ENCODE measurements at places on chromosomes 11 and 22. TPM values are rescaled to one million over a fixed set of nuclear protein-coding genes. Genes with fewer than 3 reads are reported as not detected.

DNA sequence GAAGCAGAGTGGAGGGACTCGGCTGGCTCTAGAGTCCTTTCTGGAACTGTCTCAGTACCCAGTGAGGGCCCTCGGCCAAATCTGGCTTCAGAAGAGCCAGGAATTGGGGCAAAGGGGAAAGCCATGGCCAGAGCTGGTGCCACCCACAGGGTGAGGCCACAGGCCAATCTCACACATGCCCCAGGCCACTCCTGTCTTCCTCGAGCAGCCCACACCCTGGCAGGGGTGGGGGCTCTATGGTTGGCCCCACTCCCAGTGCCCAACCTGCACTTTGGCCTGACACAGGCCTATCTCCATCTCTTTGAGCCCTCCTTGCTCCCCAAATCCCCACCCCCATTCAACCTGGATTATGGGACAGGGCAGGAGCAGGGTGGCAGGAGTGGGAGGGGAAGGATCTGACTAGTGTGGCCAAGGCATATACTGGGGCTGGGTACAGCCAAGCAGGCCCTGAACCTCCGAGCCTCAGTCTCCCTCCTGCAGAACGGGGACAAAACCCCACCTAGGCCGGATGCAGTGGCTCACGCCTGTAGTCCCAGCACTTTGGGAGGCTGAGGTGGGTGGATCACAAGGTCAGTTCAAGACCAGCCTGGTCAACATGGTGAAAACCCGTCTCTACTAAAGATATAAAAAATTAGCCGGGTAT, 6.9 kb downstream of the TST start:
- no peaks in the 10 kb centered on the region for H3K4me1 ChIP-seq
- no peak overlapping the region for H3K27ac ChIP-seq
- H3K4me3 ChIP-seq: no peak overlapping the region
- no peaks in the 10 kb centered on the region for H3K36me3 ChIP-seq

GRCh38 chr22:39722501-39722900, 151.9 kb downstream of the CACNA1I start:
- H3K36me3 ChIP-seq: no peaks in the 10 kb centered on the region
- no peak for DNase-seq
- no peak overlapping the region for H3K27ac ChIP-seq
- no peaks in the 10 kb centered on the region for H3K4me1 ChIP-seq

DNA sequence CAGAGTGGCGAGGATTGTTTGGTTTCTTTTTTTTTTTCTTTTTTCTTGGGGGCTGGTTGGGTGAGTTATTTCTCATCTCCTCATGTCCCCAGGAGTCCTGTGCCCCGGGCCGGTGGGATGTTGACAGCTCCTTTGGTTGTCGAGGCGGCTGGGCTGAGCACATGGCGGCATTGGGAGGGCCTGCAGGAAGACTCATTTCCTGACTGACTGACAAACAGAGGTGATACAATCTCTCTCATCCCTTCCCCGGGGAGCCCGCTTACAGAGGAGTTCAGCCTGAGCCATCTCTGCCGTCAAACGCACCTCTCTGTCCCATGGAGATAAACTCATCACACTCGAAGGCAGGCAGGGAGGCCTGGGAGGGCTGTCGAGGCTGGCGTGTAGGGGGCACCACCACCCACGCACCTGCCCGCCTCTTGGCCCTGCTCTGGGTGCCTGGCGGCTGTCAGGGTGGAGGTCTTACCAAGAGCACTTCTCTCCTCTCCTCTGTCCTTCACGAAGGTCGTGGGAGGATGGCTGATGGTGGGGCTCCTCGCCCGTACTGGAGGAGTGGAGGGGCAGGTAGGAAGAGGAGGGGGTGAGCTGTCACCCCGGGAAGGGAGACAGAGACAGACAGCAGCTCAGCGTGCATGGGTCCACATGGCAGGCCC, 60.0 kb upstream of the NECTIN1 start:
- no peak for DNase-seq
- no peaks in the 10 kb centered on the region for H3K36me3 ChIP-seq
- no peaks in the 10 kb centered on the region for H3K27me3 ChIP-seq
- no peak overlapping the region for H3K4me3 ChIP-seq

- no peaks in the 10 kb centered on the region for H3K27me3 ChIP-seq
- no peak overlapping the region for H3K27ac ChIP-seq
- H3K4me1 ChIP-seq: no peaks in the 10 kb centered on the region
Measured at GRCh38 chr11:45210846-45211245, 64.4 kb downstream of the PRDM11 start.

- peak overlapping the region; percentile 83 for H3K4me3 ChIP-seq
- H3K4me1 ChIP-seq: peaks cover 12% of the 10 kb centered on the region
- H3K27me3 ChIP-seq: no peaks in the 10 kb centered on the region
- peaks cover 11% of the 10 kb centered on the region for H3K36me3 ChIP-seq
- peak overlapping the region; percentile 91 for H3K27ac ChIP-seq
Measured at GRCh38 chr11:45180848-45181192, 34.4 kb downstream of the PRDM11 start.

DNA sequence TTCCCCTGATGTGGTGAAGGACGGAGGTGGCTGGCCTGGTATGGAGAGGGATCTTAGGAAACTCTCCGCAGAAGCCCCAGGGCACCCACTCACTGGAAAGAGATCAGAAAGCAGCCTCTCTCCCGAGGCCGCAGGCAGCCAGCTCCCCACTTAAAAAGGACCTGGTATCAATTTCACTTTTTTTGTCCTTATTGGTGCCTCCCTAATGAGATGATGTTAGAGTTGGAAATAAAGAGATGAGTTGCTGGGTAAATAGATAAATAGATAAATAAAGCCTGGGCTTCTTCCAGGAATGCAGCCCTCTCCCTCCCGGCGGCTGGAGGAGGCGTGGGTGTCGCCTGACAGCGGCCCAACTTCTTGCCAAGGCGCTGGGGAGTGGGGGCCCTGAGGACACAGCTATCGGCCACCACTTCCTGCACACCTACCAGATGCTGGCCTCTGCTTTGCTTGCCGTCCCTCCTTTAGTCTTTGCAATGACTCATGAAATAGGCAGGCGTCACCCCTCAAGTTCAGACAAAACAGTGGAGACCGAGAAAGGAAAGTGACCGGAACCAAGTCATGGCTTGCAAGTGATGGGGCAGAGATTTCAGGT, 42.9 kb downstream of the LINC01488 start:
- no peaks in the 10 kb centered on the region for H3K4me1 ChIP-seq
- no peak overlapping the region for H3K27ac ChIP-seq
- H3K27me3 ChIP-seq: no peaks in the 10 kb centered on the region

DNA sequence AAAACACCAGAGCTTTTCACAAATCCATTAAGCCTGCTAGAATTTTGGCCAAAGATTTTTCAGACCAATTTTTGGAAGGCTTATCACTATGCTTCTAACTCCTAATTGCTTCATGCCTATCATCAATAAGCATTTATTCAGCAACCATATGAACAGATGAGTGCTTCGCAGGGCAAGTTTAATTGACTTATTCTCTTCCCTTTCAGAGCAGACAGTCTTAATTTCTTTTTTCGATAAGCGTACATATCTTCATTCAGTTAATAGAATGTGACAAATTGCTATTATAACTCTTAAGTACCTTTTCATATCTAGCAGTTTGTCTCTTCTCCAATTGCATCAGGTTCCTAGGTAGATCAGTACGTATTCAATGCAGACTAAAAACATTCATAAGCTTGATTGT, 298.4 kb upstream of the ANO5 start:
- H3K4me3 ChIP-seq: no peak overlapping the region
- peaks cover 54% of the 10 kb centered on the region for H3K4me1 ChIP-seq
- no peak for DNase-seq
- H3K27ac ChIP-seq: peak overlapping the region; percentile 99
- no peaks in the 10 kb centered on the region for H3K36me3 ChIP-seq

DNA sequence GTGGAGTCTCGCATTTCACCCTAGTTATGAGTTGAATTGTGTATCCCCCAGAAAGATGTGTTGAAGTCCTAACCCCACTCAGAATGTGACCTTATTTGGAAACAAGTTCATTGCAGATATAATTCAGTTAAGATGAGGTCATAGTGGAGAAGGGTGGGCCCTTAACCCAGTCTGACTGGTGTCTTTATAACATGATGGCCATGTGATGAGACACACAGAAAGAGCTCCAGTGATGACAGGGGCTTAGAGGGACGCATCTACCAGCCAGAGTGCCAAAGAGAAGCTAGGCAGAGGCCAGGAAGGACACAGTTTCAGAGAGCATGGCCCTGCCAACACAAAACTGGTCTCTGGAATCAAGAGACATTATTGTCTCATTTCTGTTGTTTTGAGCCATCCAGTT, 50.3 kb downstream of the LARGE1 start:
- no peaks in the 10 kb centered on the region for H3K4me1 ChIP-seq
- no peak overlapping the region for H3K27ac ChIP-seq
- H3K36me3 ChIP-seq: no peaks in the 10 kb centered on the region
- no peak for DNase-seq
- no peak overlapping the region for H3K4me3 ChIP-seq

DNA sequence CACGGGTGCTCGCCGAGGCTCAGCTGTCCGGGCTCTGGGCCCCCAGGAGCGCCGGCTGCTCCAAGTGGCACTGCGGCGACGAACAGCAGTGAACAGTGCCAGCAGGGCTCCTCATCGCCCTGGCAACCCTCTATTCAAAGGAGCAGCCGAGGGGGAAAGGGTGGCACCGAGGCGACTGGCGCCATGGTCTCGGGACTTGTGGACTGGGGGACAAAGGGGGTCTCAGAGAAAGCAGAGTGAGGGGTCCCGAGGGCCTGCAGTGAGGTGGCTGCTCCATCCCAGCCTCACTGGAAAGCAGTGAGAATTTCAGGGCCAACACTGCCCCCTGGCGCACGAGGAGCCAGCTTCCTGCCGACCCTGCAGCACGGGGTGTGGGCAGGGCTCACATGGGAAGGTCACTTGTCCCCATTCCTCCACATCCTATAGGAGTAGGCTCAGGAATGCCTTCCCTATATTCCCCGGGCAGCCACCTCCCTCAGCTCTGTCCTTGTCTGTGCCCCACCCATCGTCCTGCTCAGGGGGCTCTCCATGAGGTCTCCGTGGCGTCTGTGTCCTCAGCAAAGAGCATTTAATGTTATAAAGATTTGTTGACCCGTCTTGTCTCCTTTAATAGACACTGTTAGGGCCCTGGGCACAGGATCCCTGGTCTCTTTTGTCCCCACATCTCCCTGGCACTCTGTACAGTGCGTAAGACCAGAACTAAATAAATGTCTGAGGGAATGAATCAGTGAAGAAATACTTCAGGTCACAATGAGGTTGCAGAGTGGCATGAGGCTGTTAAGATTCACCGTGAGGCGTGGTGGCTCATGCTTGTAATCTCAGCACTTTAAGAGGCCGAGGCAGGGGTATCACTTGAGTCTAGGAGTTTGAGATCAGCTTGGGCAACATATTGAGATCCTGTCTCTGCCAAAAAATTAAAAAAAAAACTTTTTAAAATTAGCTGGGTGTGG, 26.4 kb downstream of the LRFN4 start:
- peak; percentile 67 for DNase-seq
- no peaks in the 10 kb centered on the region for H3K27me3 ChIP-seq
- no peaks in the 10 kb centered on the region for H3K36me3 ChIP-seq
- no peak overlapping the region for H3K27ac ChIP-seq
- H3K4me1 ChIP-seq: peaks cover 13% of the 10 kb centered on the region
- peak overlapping the region; percentile 31 for H3K4me3 ChIP-seq

- H3K27ac ChIP-seq: no peak overlapping the region
- H3K27me3 ChIP-seq: no peaks in the 10 kb centered on the region
- no peaks in the 10 kb centered on the region for H3K4me1 ChIP-seq
Measured at GRCh38 chr11:104043142-104043541, 6.7 kb downstream of the DDI1 start.

DNA sequence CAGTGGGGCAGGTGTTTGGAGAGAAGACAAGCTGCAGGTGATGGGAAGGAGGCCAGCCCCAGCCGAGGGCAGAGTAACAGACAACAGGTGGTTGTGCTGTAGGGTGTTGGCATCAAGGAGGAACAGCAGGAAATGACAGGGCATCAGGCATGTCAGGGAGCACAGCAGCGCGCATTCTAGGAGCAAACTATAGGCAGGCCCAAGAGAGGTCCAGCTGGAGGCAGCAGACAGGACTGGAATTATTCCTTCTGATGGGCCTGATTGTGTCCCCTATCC, 13.6 kb downstream of the ADM start:
- H3K4me1 ChIP-seq: peaks cover 10% of the 10 kb centered on the region
- H3K27me3 ChIP-seq: no peaks in the 10 kb centered on the region
- H3K27ac ChIP-seq: no peak overlapping the region
- DNase-seq: no peak

DNA sequence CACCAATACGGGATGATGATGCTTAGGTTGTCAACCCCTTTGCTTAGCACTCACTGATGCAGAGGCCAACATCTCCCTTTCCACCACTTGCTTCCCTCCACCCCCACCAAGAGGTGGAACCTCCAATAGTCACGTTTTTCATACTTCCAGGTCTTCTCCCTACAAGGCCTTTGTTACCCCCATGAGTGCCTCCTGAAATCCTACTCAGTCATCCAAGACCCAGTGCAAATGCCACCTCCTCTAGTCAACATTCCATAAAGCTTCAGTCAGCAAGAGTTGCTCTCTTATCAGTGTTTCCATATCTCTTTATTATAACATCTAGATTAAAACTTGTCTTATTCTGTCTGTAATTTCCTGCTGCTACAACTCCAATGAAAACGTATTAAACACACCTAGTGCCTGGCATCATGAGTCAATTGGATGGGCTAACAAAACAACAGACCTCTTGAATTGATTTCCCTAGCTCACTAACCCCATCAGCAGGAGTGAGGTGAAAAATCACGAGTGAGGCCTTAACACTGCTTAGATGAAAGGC, 370.7 kb upstream of the CCDC90B start:
- H3K27me3 ChIP-seq: no peaks in the 10 kb centered on the region
- DNase-seq: no peak
- no peak overlapping the region for H3K4me3 ChIP-seq
- H3K36me3 ChIP-seq: no peaks in the 10 kb centered on the region

DNA sequence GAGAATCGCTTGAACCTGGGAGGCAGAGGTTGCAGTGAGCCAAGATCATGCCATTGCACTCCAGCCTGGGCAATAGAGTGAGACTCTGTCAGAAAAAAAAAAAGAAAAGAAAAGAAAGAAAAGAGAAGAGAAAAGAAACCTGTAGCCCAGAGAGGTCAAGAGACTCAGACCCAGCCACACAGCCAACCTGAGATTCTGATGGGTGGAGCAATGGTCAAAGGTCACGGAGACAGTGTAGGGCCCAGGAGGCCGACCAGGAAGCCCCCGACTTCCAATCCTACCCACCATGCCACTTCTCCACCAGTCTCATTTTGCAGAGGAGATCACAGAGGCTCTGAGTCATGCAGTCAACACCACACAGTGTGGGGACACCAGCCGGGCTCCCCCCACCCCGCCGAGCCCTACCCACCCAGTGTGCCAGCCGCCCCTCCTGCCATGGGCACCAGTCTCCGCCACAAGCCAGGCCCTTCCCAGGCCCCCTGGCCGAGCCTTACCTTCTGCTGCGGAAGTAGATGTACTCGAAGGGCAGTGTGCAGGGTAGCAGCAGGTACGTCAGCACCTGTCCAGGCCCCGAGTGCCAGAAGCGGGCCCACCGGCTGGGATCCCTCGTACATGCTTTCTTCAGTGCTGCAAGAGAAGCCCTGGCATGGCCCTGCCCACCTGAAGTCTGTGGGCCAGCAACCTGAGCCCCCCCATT, 7.9 kb downstream of the PNPLA5 start:
- DNase-seq: no peak
- no peaks in the 10 kb centered on the region for H3K4me1 ChIP-seq
- H3K27ac ChIP-seq: no peak overlapping the region
- no peaks in the 10 kb centered on the region for H3K36me3 ChIP-seq
- H3K4me3 ChIP-seq: no peak overlapping the region
- H3K27me3 ChIP-seq: 0 out of 2 replicates have a peak, but pooled peaks cover 3% of the 10 kb centered on the region

- H3K4me1 ChIP-seq: peaks cover 31% of the 10 kb centered on the region
- no peak overlapping the region for H3K4me3 ChIP-seq
- H3K36me3 ChIP-seq: no peaks in the 10 kb centered on the region
- no peak for DNase-seq
Measured at GRCh38 chr11:61150706-61151544, 10.3 kb downstream of the VPS37C start.

GRCh38 chr11:130646881-130647280, 198.4 kb downstream of the ADAMTS15 start:
- no peaks in the 10 kb centered on the region for H3K36me3 ChIP-seq
- no peaks in the 10 kb centered on the region for H3K4me1 ChIP-seq
- H3K27ac ChIP-seq: no peak overlapping the region
- no peaks in the 10 kb centered on the region for H3K27me3 ChIP-seq

SAA4 gene
- not detected for total RNA-seq

AGBL2 gene
- total RNA-seq: 0.41 TPM

Measured in SJCRH30 (cell line).